ENCODE measurements at places on chromosomes 3 and 15.

DNA sequence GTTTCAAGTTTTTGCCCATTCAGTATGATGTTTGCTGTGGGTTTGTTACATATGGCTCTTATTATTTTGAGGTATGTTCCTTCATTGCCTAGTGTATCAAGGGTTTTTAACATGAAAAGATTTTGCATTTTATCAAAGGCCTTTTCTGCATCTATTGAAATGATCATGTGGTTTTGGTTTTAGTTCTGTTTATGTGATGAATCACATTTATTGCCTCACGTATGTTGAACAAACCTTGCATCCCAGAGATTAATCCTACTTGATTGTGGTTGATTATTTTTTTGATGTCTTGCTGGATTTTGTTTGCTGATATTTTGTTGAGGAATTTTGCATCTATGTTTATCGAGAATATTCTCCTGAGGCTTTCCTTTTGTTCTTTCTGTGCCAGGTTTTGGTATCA, 39.4 kb downstream of the TMCO5A start:
- no peak for DNase-seq

DNA sequence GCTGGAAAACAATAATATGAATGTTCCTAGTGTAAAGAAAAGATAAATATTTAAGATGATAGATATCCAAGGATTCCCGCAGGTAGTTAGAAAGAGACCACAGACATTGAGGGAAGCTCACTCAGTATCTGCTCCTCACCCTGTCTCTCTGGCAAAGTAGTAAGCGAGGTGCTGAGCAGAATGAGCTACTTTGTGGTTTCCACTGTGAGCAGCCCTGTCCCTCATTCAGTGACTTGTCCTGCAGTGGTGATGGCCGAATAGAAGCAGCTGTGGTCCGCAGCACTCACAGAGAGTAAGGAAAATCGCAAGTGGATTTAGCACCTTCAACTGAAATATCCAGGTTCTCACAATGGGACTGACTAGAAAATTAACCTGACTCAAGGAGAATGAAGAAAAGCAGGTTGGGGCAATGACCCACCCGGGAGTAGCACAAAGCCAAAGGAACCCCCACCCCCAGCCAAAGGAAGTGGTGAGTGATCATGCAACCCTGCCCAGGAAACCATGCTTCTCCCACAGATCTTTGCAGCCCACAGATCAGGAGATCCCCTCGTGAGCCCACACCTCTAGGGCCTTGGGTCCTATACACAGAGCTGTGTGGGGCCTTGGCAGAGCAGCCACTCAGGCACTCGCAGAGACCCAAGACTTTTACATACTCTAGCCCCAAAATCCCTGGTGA, 21.8 kb upstream of the SLC25A38 start:
- DNase-seq = peak; percentile 23

GRCh38 chr3:109355625-109356441, 18.5 kb upstream of the DPPA4 start:
- no peak for DNase-seq

GRCh38 chr15:60695713-60696522, 217.0 kb upstream of the ICE2 start:
- peak; percentile 78 for DNase-seq

GRCh38 chr15:40011303-40011702, 27.7 kb downstream of the SRP14 start:
- DNase-seq = no peak

- no peak for DNase-seq
Measured at GRCh38 chr3:151120409-151120808, 34.9 kb downstream of the MED12L start.

- DNase-seq = no peak
Measured at GRCh38 chr3:32146746-32147211, 40.4 kb downstream of the GPD1L start.

DNA sequence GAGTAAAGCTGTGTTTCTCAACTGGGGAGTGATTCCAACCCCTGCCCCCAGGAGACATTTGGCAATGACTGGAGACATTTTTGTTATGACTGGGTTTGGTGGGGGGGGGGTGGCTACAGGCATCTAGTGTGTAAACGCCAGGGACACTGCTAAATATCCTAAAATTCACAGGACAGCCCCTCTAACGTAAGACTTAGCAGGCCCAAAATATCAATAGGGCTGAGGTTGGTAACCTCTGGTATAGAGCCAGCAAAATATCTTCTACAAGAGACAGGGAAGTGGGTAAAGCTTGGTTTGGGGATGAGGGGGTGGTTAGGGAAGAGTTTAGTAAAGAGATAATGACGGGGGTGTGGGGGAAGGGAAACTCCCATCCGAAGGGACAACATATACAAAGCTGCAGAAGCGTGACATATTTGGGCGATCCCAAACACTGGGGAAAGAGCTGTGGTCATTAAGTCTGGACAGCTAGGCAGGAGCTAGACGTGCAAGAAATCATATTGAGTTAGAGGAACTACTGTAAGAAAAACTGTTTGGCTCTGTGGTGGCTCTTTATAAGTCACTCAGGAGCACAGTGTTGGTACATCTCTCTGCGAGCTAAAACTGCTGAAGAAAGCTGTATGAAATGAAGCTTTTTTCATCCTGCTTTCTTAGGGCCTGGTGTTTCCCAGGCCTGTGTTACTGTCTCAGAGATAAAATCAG, 697 bp upstream of the TRIM69 start:
- peak; percentile 39 for DNase-seq
